Activated naive CD4-positive, alpha-beta T cell treated with anti-CD3 and anti-CD28 coated beads, Interleukin-2, amount 50 U/mL, for 72 hours (primary cell): ENCODE measurements at places on chromosomes 16 and 17.
A peak's percentile ranks its signal among the peaks of the same experiment; 100 is the strongest.

DNA sequence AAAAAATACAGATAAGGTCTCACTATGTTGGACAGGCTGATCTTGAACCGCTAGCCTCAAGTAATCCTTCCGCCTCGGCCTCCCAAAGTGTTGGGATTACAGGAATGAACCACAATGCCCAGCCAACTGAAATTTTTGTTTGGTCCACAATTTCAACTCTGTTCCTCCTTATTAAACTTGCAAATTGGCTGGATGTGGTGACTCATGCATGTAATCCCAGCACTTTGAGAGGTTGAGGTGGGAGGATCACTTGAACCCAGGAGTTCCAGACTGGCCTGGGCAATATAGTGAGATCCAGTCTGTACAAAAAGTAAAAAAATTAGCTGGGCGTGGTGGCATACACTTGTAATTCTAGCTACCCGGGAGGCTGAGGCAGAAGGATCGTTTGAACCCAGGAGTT lies 13.4 kb downstream of the ARSG start:
- DNase-seq, result no peak

DNA sequence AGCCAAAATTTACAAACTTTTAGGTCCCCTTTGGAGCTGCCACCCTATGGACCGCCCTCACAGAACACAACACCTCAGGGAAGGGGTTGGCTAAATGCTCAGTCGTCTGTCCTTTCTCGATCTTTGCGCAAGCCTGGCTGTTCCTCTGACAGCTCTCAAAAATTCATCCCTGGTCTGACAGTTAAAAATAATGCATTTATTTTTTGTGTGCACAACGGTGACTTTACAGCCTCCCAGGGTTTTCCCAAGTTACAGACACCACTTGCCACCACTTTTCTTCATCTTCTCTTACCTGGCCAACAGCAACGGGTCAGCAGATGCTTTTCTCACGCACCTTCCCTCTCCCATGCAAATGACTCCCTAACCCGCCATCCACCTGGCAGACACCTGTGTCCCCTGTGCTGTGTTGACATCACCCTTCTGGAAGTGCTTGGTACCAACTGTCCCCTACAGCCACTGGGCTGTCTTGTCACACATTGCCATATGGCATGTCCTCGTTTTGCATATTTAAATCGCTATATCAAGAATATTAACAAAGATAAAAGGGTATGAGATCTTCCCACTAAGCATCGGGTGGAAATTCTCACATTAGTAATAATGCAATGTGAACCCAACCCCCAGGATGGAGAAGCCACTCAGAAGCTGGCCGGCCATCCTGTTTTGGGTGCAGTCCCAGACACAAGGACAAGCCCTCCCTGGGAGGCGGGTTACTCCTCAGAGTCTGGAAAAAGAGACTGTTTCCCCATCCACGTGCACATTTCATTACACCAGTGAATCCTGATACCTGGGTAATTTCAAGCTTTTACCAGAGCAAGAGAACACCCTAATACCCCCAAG lies 187.0 kb downstream of the ZFHX3 start:
- no peak for DNase-seq

- peak; percentile 57 for DNase-seq
Observed at GRCh38 chr17:66302761-66303626, 581 bp downstream of the PRKCA start.

DNA sequence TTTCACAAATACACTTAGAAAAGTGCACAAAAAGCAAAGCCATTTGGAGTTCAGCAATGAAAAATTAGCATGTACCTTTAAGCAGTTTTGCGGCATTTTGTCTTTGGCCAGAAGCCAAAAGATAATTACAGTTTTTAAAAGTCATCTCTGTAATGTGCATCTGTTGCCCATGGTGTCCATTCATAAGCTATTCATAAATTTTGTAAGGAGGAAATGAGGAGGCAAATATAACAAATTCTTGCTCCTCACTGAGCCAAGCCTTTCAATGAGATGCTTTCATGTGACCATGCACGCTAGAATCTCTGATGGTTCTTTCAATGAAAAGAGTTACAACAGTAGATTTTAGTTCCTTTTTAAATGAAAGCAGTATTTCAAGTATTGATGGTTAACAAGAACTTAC lies 247.1 kb upstream of the MON1B start:
- no peak for DNase-seq

GRCh38 chr16:86595983-86596605 lies 17.7 kb downstream of the FOXL1 start:
- no peak for DNase-seq

DNA sequence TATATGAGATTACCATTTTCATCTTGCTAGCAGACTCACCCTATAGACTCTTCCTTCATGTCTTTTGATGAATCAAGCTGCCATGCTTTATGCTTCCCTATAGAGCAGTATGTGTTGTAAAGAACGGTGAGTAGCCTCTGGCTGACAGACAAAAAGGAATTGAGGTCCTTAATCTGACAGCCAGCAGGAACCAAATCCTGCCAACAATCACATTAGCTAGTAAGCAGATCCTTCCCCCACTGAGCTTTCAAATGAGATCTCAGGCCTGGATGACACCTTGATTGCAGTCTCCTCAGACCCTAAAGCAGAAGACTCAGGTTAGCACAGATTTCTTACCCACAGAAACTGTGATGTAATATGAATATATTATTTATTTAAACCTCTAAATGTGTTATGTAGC lies 577.0 kb downstream of the CDH11 start:
- DNase-seq, result no peak

- no peak for DNase-seq
Observed at GRCh38 chr17:19590912-19591551, 57.4 kb downstream of the SLC47A1 start.

DNA sequence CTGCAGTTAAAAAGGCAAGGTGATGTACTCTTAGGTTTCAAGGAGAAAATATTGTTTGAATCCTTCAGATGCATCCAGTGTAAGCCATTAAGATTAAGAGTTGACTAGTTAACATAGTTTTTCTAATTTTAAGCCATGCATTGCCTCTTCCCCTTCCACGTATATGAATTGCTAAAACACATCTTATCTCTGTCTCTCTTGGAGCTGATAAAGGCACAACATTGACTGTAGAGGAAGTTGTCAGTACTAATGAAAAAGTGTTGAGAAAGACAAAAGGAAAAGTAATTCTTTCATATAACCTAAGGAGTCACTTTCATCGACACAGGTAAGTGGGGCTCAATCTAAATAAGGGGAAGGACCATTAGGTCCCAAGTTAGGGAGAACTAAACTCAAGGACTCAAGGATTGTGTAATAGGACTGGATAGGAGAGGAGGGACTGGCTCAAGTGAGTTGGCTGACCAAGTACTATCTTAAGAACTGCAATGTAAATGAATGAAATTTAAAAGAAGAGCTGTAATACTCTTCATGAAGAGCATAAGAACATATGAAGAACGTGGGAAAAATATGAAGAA lies 55.6 kb downstream of the GRB7 start:
- no peak for DNase-seq

GRCh38 chr17:77844681-77845080 lies 113.8 kb upstream of the TNRC6C start:
- no peak for DNase-seq

DNA sequence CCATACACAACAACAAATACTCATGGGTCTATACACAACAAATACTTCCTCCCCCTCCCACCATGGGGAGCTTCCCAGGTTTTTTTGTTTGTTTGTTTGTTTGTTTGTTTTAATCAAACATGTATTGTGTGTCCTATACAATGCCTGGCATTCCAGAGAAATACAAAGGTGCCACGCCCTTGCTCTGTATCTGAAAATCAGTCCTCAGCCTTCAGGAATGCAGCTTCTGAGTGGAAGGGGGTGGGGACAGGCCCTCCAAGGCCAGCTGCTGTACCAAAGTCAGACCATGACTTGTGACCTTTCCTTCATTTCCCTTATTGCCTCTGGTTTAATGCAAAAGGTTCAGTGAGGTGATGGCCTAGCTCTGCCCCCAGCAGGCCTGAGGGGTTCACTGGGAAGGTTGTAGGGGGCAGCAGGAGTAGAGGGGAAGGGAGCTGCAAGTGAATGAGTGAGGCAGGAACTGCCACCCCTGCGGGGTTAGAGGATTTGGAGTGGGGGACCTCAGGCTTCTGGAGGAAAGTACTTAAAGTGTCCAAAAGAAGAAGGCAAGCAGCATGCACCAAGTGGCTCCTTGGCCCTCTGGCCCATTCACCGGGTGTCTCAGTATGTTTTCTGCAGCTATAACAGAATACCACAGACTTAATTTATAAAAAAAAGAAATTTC lies 105.2 kb downstream of the CLEC16A start:
- no peak for DNase-seq

- DNase-seq, result no peak
Observed at GRCh38 chr17:15311996-15312395, 29.4 kb downstream of the TEKT3 start.

DNA sequence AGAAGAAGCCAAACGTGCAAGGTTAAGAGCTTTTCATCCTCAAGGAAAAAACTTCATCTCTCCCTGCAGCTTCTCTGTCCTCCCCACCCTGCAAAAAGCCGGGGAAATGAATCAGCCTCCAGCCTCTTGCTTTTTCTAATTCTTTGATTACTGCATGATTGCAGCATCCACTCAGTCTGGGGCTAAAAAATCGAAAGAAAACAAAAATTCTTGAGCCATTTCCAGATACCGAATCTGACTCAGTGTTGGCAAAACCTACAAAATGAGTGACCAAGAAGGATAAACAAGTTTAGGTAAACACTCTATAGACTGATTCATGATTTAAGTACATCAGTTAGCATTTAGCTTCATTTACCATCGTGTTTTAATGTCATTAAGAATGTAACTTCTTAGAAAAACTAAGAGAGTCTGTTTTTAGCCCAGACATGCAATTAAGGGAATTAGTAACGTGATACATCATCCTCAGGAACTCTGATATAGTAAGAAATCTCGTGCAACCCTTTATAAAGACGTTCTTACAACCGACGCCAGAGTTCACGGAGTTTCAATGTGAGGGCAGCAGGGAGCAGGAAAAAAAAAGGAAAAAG lies 287.3 kb upstream of the FOXF1 start:
- DNase-seq, result no peak

- DNase-seq, result no peak
Observed at GRCh38 chr17:59874376-59874775, 18.4 kb downstream of the TUBD1 start.

DNA sequence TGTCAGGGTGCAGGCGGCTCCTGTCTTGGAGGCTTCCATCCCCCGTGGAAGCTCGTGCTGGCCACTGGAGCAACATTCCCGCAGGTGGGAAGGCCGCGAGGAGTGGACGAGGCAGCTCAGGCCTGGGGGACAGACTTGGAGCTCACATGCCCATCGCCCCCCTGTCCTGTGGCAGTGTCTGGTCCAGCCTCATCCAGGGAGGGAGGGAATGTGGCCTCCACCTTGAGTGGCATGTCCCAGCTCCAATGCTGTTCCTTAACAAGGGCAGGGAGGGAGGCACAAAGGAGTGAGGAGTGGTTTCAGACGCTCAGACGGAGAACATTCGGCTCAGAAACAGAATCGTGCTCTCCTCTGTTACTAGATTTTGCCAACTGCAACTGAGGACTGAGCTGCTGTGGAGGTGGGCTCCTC lies 159.4 kb upstream of the CHMP6 start:
- DNase-seq, result no peak

DNA sequence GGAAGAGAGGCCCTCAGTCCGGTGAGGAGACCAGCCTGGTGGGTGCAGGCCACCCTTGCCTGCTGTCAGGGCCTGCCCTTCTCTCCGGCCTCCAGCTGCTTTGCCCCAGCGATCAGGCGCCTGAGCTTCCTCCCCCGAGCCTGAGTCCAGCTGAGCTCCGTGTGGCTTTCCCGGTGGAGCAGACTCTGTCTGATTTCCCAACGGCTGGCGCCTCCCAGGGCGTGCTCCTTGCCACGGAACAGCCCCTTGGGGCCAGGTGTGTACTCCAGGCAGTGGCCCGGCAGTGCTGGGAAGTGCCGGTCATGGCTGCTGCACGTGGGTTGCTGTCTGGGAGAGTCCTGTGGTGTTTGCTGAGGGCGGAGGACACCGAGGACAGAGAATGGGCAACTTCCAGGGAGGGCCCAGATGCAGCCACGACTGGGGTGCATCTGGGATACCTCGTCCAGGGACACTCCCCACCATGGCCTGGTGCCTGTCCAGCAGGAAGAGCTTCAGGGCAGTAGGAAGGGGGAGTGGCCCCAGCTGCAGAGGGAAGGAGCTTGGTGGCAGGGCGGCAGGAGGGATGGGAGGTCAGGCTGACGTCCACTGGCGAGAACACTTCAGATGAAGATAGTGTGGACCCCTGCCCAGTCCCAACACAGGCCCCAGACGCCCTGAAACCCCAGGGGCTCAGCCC lies 22.5 kb downstream of the METRNL start:
- DNase-seq, result no peak

GRCh38 chr17:43766413-43767052 lies 7.9 kb upstream of the SOST start:
- peak; percentile 50 for DNase-seq

- DNase-seq, result no peak
Observed at GRCh38 chr16:80034948-80035663, 434.6 kb upstream of the MAF start.

DNA sequence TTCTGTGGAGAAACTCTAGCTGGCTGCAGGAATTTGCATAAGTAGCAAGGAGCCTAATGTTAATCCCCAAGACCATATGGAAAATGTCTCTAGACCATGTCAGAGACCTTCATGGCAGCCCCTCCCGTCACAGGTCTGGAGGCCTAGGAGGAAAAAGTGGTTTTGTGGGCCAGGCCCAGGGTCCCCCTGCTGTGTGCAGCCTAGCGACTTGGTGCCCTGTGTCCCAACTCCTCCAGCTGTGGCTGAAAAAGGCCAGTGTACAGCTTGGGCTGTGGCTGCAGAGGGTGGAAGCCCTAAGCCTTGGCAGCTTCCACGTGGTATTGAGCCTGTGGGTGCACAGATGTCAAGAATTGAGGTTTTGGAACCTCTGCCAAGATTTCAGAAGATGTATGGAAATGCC lies 306.9 kb upstream of the CA10 start:
- no peak for DNase-seq

DNA sequence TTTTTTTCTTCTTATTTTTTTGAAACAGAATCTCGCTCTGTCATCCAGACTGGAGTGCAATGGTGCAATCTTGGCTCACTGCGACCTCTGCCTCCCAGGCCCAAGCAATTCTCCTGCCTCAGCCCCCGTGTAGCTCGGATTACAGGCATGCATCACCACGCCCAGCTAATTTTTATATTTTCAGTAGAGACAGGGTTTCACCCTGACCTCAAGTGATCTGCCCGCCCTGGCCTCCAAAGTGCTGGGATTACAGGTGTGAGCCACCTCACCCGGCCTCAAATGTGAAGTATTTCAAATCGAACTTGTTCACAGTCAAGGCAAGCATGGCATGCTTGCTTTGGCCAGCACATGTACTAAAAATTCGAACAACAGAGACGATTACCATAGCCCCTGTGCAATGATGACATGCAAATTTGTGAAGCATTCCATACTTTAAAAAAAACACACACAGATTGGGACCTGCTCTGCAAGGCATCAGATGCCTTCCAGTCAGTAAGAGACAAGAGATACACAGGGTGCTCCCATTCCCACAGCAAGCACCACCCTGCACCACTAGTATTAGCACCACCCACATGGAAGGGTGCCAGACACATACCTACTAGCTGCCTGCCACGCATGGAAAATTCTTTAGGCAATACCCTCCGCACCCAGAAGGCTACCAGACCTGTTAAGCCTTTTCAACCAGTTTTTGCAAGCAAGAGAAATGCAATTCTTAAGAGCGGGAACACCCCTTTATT lies 47.2 kb downstream of the ANKRD11 start:
- DNase-seq, result no peak
